Posterior cingulate gyrus (tissue), 11 donors: ENCODE measurements at places on chromosomes 5 and 9.

GRCh38 chr5:134073404-134073803 lies 41.1 kb upstream of the TCF7 start:
- DNase-seq: no peak

DNA sequence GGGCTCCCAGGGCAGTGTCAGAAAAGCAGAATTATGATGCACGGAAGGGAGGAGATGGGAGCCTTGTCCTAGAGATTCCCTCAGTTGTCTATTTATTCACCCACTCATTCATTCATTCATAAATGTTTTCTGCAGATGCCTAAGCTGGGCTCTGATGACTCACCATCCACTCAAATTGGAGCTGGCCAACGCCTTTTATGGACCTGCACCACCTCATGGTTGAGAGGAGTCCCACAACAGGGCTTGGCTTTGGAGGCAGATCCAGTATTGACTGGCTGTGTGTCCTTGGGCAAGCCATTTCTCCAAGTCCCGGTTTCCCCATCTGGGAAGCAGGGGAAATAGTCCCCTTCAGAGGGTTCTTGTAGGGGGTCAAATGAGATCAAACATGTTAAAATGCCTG lies 227.8 kb downstream of the MELK start:
- DNase-seq: no peak

DNA sequence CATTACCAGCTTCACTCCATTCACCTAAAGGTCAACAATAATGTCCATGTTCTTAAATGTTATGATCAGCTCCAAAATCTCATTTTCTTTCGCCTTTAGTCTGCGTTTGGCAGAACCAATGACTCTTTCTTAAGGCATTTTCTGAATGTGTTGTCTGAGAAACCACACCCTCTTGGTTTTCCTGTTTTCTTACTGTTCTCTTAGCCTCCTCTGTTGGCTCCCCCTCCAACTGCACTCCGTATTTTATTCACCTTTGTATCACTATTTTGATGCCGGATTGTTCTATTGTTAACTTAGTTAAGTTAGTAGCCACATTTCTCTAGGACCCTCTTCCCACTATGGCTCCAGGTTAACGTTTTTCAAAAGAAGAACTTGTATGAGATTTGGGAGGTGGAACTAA lies 185.6 kb downstream of the DMAC1 start:
- no peak for DNase-seq

GRCh38 chr5:43643327-43643726 lies 40.3 kb downstream of the NNT start:
- no peak for DNase-seq

DNA sequence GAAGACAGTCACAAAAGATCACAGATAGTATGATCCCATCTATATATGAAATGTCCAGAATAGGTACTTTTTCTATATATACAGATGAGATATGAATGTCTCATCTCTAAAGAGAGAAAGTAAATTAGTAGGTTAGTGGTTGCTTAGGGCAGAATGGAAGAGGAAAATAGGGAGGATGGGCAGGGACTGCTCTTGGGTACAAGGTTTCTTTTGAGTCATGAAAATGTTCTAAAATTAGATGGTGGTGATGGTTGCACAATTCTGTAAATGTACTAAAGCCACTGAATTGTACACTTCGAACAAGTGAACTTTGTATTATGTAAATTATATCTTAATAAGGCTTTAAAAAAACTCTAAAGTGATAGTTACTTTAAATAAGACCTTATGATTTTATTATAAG lies 59.6 kb upstream of the GRAMD2B start:
- DNase-seq: no peak

- DNase-seq: no peak
These were observed 2.3 kb downstream of the TYRP1 start for GRCh38 chr9:12695474-12695873.

DNA sequence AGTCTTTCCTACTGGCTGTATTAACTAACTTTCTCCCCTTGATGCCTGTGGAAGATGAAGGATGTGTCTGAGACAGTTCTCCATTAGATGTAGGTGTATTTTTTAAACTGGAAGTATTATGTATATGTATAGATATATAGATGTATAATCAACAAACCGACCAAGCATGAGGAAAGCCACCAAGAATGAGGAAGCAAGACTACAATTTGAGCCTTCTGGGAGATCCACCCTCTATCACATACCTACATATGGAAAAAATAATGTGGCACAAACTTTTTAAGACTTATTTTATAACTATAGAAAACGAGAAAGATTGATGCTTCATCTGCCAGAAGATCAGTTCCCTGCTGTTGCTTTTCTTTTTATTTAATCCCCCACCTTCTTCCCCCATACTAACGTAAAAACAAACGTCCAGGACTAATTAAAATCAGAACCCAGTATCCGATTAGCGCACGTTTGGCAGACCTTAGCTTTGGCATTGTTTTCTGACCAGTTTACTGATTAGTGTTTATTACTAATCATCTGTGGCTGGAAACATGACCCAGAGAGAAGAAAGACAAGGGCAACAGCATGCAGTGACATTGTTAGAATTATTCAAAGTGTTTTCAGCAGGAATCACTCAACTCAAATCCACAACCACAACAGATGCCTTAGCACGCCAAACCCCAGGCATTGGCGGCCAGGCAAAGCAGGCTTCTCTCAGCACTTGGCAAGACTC lies 490.2 kb downstream of the EBF1 start:
- no peak for DNase-seq

DNA sequence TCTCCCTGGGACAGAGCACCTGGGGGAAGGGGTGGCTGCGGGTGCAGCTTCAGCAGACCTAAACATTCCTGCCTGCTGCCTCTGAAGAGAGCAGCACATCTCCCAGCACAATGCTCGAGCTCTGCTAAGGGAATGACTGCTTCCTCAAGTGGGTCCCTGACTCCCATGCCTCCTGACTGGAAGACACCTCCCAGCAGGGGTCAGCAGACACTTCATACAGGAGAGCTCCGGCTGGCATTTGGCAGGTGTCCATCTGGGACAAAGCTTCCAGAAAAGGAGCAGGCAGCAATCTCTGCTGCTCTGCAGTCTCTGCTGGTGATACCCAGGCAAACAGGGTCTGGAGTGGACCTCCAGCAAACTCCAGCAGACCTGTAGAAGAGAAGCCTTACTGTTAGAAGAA lies 77.2 kb downstream of the SLCO6A1 start:
- DNase-seq: no peak

DNA sequence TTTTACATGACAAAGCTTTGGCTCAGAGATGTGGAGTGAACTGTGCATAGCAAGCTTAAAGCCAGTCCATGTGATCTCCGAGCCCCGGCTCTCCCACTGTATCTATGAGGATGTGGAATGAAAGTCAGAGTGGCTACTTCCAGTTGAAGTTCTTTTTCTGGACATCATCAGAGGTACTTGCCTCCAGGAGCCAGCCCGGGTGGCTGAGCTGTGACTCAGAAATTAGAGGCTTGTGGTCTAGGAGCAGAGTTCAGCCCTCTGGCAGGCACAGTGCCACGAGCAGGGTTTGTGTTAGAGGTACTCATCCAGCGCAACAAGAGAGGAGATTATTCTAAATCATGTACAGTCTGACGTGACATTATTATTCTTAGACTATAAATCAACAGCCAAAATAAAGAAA lies 322.5 kb downstream of the CDK5RAP2 start:
- no peak for DNase-seq

DNA sequence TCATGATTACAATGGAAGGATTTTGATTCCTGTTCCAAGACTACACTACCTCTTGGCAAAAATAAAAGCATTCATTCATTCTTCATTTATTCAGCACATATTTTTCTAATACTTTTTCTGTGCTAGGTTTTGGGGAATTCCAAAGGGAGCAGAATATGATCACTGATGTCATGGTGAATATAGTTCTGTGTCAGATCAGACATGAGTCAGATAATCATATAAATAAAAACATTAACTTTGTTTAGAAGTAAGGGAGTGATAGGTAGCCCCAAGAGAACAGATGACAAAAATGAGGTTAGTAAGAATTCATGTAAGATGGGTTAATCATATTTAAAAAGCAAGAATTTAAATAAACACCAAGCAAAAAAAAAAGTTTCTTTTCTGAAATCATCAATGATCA lies 94.1 kb upstream of the RANBP6 start:
- no peak for DNase-seq

DNA sequence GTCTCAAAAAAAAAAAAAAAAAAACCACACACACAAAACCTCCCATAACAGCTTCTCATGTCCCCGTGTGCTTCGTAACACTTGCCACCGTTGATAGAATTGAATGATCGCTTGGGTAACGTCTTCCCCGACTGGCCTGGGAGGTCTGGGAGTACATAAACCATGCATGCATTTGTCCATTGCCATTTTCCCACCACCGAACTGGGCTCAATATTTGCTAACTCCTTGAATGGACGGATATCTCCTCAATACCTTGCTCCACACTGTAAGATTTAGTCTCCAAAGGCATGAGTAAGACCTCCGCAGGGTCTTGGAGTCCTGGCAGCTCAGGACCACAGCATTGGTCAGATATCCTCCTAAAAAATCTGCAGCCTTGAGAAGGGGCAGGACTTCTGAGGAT lies 3.2 kb upstream of the P4HA2 start:
- no peak for DNase-seq
